B cell (primary cell): ENCODE measurements at places on chromosomes 11 and 22.

DNA sequence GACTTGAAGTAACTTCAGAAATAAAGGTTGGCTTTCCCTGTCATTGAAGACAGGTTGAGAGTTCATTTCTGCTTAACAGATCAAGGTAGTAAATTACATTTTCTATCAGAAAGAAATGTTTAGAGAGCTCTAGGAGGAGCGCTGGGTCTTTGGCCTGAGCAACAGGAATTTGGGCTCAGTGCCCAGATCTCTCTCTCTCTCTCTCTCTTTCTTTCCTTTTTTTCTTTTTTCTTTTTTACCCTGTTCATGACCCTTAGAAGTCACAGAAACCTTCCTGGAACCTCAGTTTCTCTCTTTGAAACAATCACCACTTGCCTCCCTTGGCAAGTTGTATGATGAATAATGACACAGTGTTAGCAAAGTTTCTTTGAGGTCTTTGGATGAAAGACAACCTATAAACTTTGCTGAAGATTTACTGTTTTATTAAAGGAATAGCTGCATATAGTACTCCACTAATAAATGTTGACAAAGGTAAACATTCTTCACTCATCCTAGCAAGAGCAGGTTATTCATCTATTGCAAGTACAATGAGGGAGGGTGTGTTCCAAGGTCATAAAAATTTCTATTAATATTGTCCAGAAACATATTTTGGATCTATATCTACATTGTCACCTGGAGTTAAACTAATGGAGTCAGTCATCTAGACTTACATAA lies 35.5 kb upstream of the RASSF10 start:
- no peak for DNase-seq

GRCh38 chr11:127000291-127000968 lies at the start of gene KIRREL3:
TSS of gene KIRREL3 (minus strand) at chr11:127000770.
- DNase-seq = no peak

DNA sequence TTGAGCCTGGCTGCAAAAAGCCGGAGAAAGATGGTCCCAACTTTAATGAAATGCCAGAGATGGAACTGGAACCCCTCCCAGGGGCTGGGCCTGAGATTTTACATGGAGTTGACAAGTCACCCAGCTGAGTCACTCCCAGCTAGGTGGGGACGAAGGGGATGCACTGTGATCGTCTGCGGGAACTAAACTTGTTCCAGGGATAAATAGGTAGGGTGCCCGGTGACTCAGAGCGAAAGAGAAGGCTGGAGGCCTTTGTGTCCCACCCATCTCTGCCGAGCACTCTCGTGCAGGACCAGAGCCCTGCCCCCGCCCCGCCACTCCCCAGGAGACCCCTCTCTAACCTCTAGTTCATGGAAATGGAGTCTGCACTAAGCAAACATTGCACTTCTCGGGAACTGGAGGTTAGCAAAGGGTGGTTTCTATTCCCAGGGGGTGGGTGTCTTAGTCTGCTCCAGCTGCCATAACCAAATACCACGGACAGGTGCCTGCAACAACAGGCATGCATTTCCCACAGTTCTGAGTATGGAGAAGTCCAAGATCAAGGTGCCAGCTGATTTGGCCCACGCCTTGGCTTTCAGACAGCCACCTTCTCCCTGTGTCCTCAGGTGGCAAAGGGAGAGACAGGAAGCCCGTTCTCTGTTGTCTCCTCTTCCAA lies 60.7 kb upstream of the FADD start:
- DNase-seq = no peak

- peak; percentile 54 for DNase-seq
These were observed 451.3 kb downstream of the TBC1D22A start for GRCh38 chr22:47213571-47214230.

- DNase-seq = peak; percentile 53
These were observed 10.6 kb downstream of the TMEM184B start for GRCh38 chr22:38262051-38262795.

GRCh38 chr11:94525546-94526324 lies 13.5 kb downstream of the C11orf97 start:
- no peak for DNase-seq

- no peak for DNase-seq
These were observed 2.8 kb downstream of the MFRP start for GRCh38 chr11:119343726-119344125.
